Kasumi-1 (cell line): ENCODE measurements at places on chromosomes 16 and 17.

GRCh38 chr16:66388350-66389139 lies 22.1 kb downstream of the CDH5 start:
- DNase-seq: no peak

- DNase-seq: peak; percentile 84
These were observed 119.1 kb downstream of the FTO start for GRCh38 chr16:53822936-53823529.

DNA sequence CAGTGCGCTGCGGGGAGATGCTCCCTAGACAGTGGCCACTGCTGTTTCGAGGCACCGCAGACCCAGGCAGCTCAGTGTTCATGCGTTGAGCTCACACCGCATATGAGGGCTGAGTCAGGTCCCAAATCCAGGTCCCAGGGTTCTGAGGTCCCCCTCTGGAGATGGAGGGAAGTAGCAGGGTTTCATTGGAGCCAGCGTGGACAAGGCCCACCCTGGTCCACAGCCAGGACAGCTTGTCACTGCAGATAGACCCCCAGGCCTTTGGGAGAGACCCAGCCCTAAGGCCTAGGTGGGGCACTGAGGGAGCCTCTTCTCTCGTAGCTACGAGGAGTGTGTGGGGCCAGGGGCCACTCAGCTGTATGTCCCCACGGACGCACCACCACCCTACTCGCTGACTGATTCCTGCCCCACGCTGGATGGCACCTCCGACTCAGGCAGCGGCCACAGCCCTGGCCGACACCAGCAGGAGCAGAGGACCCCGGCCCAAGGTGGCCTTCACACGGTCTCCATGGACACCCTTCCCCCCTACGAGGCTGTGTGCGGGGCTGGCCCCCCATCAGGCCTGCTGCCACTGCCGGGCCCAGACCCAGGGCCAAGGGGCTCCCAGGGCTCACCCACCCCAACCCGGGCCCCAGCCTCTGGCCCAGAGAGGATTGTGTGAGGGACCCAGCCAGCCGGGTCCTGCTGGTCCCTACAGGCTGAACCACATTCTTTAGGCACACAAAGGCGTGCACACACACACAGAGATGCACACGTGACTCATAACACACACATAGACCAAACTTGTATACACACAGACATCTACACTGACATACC lies 53.4 kb downstream of the BEAN1 start:
- no peak for DNase-seq

DNA sequence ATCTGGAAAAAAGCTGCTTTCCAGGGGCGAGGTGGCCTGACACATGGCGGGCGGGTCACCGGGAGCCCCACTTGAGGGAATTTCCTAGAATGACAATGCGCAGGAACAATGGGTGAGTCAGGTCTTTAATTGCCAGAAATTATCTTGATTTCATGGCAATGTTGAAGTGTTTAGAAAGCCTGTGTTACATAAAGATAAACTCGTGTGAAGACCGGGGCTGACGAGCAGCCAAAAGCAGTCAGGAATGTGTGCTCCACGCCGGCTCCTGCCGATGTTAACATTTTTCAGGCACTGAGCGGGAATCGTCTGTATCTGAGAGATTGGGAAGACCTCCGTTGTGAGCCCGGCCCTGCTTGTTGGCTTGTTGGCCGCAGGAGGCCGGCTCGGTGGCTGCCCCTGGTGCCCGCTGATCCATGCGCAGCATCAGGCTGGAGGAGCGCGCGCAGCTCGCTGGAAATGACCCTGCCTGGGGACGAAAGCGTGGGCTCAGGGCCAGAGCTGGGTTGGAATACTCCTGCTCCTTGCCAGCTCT lies 353.1 kb downstream of the FOXL1 start:
- no peak for DNase-seq

DNA sequence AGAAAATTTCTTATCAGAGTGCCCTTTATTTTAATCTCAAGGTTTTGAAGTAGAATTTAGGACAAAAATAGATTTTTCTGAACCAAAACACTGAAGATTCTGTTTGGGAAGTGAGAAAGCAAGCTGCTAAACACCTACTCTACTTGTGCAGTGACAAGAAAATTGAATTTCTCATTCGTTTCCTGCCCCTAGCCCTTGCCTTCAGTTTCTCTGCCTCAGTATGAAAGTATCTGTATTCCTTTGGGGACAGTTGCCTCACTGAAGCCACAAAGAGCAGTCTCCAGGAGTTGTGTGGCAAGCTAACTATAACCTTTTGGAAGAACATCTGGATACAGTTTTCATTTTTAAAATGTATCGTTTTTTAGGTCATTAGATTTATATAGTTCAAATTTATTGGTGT lies 19.7 kb downstream of the MOSMO start:
- DNase-seq: no peak

DNA sequence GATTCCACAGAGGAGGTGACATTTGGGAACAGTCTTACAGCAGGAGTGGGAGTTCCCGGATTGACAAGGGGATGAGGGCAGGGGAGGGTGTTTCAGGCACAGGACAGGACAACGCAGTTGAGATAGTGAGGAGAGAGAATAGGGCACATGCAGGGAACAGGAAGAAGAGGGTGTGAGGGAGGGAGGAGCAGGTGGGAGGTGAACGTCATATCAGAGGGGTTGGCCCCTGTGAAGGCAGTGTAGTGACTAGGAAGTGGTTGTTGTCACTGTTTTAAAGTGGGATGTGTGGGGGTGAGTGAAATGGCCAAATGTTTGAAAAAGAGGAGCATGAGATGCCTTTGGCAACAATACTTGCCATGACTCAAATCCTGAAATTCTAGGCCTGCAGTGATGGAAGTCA lies 12.2 kb downstream of the PRKCB start:
- no peak for DNase-seq

DNA sequence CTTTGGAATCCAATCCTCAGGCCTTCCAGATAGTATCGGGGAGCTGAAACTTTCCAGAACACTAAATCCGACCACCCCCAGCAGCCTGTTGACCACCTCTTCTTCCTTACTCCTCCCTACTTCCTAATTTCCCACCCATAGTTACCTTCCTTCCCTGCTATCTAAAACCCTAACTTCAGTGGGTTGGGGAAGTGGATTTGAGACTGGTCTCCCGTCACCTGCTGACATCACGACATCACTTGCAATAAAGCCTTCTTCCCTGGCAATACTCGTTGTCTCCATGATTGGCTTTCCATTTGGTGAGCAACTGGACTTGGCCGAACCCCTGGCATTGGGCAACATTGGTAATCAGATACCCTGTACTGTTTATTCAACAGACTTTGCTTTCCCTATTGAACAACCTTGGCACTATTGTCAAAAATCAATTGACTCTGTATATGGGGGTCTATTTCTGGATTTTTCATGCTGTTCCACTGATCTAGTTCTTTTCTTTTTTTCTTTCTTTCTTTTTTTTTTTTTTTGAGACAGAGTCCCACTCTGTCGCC lies 11.8 kb upstream of the FOXK2 start:
- DNase-seq: no peak

- no peak for DNase-seq
These were observed 357.8 kb downstream of the GRIN2A start for GRCh38 chr16:9824200-9825068.

GRCh38 chr16:46658925-46659324 lies 30.1 kb downstream of the VPS35 start:
- peak; percentile 98 for DNase-seq

- no peak for DNase-seq
These were observed 160.0 kb downstream of the MAP2K6 start for GRCh38 chr17:69574257-69575197.

DNA sequence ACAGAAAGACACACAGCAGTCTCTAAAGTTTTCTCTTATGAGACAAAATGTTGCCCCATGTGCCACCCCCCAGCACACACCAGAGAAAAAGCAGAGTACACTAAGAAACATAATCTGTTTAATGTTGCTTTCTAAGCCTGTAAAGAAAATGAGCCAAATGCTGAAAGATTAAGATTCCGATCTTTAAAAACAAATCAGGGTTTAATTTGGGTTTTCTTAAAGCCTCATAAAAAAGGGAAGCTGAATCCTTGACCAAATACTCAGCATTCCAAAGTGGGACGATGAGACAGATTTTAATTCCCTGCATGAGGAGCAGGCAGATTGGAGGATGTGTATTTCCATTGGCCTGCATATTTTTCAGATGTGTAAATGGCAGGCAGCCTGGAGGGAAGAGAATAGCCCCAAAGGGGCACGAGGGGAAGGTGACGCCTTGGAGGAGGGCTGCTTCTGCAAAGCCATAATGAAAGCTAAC lies 118.4 kb downstream of the COPRS start:
- DNase-seq: no peak

DNA sequence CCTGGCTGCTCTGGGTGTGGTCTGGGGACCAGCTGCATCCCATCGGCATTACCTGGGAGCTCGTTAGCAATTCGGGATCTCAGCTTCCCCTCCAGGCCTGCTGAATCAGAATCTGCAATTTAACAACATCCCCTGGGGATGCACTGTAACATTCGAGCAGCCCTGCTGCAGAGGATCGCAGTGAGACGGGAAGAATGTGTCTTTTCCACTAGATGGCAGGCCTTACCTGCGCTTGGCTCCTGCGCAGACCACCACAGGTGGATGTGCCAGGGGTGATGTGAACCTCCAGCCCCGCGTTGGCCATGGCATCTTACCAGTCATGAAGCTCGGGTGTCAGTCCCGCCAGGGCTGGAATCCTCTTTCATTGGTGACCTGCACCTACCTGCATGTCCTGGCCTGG lies 209.9 kb downstream of the PRKCB start:
- no peak for DNase-seq

DNA sequence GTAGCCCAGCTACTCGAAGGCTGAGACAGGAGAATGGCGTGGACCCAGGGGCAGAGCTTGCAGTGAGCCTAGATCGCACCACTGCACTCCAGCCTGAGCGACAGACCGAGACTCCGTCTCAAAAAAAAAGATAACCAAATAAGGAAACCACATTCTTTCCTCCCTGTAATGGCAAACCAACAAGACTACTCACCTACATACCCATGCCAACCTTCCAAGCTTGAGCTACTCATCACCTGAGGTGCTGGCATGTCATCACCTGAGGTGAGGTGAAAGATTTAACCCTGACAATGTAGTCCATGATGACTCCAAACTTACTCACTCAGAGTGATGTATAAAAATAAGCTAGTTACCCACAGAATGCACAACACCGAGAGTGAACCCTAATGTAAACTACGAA lies 85.2 kb downstream of the SMG6 start:
- no peak for DNase-seq

- no peak for DNase-seq
These were observed 8.6 kb upstream of the LASP1NB start for GRCh38 chr17:38916771-38917170.

- DNase-seq: no peak
These were observed 52.5 kb downstream of the ARHGAP27 start for GRCh38 chr17:45380046-45380765.

GRCh38 chr17:31573861-31574260 lies 182.4 kb downstream of the RAB11FIP4 start:
- DNase-seq: no peak

- DNase-seq: peak; percentile 41
These were observed 16.1 kb upstream of the C17orf78 start for GRCh38 chr17:37359682-37360188.

DNA sequence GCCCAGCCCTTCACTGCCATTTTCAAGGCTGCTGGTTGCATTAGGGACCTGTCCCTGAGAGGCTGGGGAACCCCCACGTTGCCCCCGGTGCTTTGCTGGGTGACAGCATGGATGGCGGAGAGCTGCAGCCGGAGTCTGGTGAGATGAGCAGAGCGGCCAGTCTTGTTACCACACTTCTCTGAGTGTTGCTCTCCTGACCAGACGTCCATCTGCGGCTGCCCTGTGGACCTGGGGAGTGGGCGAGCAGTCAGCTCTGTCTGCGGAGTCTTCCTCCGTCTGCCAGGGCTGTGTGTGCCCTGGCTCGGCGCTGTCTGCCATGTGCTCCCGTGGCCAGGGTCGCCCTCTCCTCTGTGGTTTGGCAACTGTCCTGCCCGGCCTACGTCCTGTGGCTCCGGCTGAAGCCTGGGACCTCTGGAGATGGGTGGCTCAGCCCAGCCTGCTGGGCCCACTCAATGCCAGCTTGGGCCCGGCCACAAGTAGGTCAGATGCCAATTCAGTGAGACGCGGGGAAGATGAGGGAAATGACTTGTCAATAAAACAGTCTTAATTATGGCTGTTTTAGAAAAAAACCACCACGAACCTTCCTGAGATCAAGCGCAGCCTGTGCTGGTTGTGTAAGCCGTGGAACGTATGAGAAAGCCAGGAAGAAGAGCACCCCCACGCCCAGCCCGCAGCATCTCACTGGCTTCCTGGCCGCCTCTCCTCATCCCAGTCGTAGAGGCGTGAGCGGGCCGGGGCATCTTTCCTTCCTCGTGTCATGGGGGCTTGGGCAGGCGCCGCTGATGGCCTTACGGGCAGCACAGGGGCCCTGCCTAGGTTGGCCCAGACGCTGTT lies 7.9 kb downstream of the KCTD5 start:
- DNase-seq: no peak

DNA sequence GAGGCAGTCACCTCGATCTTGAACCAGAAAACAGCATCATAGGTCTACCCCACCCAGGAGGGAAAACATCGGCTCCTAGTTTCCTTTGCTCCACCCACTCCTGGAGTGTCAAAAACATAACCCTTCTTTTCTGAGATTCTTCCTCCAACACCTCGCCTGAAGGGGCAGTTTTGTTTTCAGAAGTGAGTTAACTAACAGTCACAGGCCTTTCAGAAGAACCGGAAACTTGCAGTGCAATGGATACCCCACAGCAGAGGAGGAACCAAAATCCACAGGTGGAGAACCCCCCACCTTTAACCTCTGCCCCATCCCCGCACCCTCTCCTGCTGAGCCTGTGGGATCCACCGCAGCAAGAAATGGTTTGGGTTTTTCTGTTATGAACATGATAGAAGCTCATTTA lies 7.8 kb upstream of the TEX2 start:
- DNase-seq: no peak

GRCh38 chr17:7393613-7394451 lies 493 bp downstream of the PLSCR3 start:
- DNase-seq: no peak

GRCh38 chr16:67011274-67011673 lies 17.7 kb upstream of the CBFB start:
- no peak for DNase-seq

DNA sequence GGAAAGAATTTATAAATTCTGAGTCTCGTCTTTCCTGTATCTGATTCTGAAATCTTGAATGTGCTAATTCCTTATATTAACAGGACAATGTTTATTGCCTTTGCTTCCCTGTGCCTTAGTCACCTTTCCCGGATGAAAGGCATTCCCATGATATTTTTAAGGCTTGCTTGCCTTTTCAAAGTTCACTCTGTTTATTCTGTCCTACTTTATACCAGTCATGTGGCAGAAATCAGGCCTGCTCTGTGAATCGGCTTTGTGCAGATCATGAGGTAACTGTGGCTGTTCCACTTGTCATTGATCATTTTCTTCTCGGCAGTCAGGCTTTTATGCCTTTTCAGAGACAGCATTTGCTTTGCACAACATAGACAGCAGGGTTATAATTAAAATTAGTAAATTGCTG lies 28.8 kb upstream of the ABCC11 start:
- DNase-seq: no peak
